ENCODE measurements at places on chromosomes 2 and 18.

- DNase-seq, result peak; percentile 60
Observed at GRCh38 chr2:219002395-219003266, 9.4 kb upstream of the CRYBA2 start.

- DNase-seq, result no peak
Observed at GRCh38 chr2:121689356-121689755, 40.1 kb upstream of the CLASP1 start.

GRCh38 chr2:11870064-11870463, 123.6 kb downstream of the LPIN1 start:
- DNase-seq, result no peak

- no peak for DNase-seq
Observed at GRCh38 chr2:12722447-12723316, 5.9 kb downstream of the TRIB2 start.

DNA sequence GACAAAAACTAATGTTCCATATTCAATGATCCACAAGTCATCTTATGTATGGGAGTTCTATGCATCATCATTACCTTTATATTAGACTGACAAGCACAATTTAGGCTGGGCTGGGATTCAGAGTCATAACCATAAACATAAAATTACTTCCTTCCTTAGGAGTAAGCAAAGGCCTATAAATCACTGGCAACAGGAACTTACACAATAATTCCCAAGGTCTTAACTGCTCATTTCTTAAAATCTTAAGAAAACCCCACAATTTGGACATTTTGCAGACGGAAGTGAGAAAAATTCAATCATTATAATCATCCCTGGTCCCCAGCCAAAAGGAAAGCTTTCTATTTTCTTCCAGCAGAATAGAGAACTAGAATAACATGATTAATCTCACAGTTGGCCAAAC, 232.3 kb downstream of the DYM start:
- no peak for DNase-seq

GRCh38 chr18:71784777-71785176, 759.4 kb downstream of the CBLN2 start:
- DNase-seq, result no peak

DNA sequence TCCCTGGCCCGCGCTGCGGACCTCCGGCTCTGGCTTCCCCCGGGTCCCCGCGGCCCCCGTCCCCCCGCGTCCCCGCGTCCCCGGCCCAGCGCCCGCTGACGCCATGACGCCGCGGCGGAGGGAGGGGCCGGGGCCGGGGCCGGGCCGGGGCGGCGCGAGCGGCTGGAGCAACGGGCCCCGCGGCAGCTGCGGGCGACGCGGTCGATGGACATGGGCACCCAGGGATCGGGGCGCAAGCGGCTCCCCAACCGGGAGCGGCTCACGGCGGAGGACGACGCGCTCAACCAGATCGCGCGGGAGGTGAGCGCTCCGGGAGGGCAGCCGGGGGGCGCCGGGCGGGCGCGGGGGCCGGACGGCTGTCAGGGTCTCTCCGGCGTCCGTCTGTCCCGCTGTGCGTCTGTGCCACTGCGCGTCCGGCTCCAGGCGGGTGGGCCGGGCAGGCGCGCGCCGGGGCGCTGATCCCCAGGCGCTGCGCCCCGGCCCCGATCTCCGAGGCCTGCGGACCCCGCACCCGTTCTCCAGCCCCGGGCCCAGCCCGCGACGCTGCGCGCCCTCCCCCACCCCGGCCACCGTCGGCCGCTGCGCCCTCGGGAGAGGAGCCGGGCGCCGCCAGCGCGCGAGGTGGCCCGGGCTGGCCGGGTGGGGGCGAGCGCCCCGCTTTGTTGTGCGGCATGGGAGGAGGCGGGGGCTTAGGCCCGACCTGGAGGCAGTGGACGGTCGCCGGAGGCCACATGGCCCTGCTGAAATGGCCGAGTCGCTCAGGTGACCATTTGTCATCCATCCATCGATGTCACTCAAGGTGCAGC, at the start of gene LRRFIP1:
Gene LRRFIP1 (plus strand): TSS at position 147 of the 806 bp plus-strand sequence. CDS start 58 bp downstream, at position 205.
- DNase-seq, result peak; percentile 40

DNA sequence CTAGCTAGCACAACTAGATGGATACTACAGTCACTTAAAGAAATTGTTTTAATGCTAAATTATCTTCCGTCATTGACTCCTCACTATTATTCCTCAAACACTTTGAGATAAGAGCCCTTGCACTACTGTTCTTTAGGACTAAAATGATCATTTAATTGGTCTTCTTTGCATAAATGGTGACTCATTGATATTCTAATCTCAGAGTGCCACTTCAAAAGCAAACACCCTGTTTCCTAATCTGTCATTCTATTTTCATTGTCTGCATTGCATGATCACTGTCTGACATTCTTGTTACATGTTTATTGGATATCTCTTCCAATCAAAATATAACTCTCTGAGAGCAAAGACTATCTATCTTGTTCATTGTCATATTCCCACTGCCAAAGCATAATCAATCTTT, 313.9 kb downstream of the EXOC6B start:
- no peak for DNase-seq

DNA sequence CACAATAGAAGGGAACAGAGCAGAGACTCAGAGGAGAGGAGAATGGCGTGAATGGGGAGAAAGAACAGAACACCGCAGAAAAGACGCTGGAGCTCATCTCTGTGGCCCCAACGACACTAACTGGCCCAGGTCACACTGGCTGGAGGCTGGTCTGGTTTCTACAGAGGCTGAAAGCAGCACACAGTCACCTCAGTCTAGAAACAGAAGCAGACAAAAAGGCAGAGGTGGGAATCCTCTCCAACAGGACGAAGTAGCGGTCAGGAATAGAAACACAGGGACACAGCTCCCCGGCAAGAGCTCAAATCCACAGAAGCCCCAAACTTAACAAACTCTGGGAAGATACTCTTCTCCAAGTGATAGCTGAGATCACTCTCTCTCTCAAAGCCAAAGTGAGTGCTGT, 9.2 kb downstream of the SLC66A2 start:
- DNase-seq, result no peak

GRCh38 chr2:189851174-189851826, 67.0 kb downstream of the PMS1 start:
- DNase-seq, result no peak

DNA sequence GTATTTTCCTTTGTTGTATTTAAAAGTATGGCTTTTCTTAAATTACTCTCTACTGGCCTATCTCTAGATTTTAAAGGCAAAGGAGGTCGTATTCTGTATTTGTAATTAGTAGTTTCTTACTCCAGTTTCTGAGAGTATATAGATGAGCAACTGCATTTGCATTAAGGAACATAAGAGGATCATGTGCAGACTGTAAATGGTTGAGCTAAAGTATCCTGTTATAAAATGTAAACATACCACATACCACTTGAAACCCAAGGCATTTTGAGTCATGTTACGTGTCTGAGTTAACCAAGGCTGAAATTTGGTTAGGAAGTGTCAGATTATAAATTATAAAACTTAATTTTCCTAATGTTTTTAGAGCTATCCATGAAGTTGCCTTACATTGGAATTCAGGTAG, 76.3 kb downstream of the GPD2 start:
- DNase-seq, result no peak

DNA sequence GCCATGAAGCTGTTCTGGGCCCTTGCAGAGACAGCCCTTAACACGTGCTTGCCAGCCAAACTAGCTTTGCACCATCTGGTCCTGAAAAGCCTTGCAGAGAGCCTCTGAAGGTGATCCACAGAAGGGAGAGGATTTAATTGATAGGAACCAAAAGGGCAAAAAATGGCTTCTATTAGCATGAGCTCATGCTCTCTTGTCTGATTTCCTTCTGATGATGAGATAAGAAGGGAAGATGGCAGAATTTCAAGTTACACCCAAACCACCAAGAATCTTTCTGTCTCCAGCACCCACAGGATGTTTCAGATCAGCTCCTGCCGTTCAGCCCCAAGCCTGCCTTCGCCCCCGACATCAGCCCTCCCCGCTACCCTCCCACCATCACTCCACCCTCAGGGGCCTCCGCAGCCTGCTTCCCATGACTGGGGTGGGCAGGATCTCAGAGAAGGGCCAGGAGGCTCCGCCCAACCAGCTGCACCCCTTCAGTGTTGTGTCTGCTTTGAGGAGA, 23.4 kb upstream of the GLI2 start:
- DNase-seq, result no peak

GRCh38 chr2:124339709-124340108, 314.6 kb downstream of the CNTNAP5 start:
- DNase-seq, result no peak

DNA sequence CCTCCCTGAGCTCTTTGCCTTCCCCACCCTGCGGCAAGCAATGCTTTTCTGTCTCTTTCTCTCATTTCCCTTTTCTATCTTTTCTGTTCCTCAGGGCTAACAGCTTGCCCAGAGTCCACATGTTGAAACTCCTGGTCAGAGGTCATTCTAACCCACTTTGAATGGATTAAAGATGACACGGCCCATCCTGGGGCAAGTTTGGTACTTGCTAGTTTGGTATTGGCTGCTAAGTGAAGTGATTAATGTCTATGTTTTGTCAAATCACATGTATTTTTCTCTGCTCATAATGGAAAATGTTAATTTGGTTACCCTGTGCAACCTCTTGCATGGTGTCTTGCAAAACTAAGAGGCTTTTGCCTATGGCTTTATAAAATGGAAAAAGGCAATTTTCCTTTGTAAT, 960.2 kb downstream of the CNTNAP5 start:
- no peak for DNase-seq

DNA sequence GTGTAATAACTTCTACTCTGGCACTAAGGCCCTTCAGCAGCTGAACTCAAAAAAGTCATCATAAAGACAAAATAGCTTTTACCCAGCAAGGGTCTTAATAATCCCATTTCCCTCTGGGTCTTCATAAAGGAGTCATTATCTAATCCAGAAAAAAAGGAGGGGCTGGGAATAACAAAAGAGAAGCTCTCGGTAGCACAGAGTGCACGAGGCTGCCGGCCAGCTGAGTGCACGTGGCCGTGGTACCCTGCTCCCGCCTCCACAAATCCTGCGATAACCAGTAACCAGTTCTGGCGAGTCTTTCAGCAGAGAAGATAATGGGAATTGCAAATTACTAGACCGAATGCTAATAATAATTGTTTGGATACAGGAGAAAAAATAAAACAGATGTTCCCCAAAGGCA, 7.5 kb downstream of the NRP2 start:
- DNase-seq, result no peak

GRCh38 chr2:175135862-175136261, 32.1 kb downstream of the ATF2 start:
- DNase-seq, result no peak

Data from stimulated activated CD4-positive, alpha-beta T cell treated with anti-CD3 and anti-CD28 coated beads, Interleukin-4, amount 100 ng/mL, for 1 hour (primary cell).